ENCODE measurements at places on chromosomes 12 and 14.

DNA sequence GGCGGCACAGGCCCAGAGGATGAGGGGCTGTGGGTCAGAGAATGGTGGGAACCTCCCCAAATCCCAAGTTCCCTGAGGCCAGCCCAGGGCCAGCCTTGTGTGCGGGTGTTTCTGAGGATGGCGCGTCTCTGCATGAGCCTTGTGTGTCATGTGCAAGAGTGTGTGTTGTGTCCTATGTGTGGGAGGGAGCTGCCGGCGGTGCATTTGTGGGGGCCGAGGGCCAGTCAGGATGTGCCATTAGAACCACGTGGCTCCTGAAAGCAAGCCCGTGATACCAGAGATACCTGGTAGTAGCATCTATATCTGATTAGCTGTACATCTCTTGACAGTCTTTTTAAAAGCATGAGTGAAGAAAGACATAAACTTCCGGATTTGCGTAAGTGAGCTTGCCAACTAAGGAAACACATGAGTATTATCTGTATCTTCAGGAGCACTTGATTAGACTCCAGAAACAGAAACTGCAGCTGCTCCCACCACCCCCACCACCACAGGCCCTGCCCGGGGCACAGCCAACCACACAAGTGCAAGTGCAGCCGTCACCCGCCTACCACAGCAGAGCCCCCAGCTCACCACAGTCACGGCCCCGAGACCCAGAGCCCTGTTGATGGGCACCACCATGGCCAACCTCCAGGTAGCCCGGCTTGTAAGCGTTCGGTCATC is 19.2 kb downstream of the DDX51 start:
- no peak for DNase-seq

GRCh38 chr14:53367644-53368026 is 214.5 kb upstream of the DDHD1 start:
- DNase-seq: no peak

DNA sequence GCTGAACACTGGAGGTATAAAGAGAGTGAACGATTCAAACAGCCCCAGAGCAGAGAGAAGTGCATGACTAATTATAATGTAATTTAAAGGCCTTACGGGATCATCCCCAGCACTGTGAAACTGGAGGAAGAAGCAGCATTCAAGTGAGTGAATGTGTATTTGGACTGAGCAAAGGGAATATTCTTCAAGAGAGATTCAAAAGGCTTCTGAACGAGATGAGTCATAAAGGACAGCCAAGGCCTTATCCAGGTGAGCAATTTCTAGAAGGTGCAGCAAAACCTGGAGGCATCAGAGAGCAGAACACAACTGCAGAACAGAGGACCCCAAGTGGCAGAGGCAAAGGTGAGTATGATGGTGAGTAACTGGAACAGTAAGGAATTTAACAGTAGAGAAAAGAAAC is 127.2 kb downstream of the BCAT1 start:
- DNase-seq: no peak

DNA sequence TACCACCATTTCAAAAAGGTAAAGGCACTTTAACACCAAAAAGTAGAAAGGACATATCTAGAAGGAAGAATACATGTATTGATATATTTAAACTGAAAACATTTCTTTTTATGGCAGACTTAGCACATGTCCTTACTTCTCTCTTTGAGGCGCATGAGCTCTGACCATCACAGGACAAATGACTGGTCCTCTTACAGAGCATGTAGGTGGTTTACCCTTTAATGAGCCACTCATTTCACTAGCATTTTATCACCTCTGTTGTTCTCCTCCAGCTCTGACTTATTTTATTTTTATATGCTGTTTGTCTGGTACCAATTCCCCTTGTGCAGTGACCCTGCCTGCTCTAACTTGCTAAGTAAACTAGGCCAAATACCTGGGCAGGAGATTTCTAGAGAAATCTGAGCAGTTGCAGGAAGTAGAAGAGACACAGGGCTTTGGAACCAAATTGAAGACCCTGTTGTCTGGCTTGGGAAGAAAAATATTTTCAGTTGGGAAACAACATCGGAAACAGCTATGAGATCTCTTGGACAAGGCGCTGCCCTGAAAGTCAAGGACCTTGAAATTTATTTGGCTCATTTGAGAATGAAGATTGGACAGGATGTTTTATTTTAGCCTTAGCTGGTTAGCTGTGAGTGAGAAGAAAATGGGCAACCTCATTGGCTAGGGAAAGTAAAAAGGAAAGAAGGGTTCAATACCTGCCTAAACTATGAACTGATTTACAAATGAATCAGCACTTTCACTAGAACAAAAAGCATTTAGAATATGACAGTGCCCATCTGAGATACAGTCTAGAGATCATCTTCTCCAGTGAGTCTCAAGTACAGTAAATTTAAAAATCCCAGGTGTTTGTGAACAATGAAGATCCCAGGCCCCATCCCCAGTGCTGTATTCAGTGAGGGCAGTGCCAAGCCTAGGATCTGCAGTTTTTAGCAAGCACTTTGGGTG is 374.4 kb downstream of the ZFP36L1 start:
- no peak for DNase-seq

GRCh38 chr14:50773632-50774541 is 57.1 kb downstream of the NIN start:
- DNase-seq: peak; percentile 48

GRCh38 chr14:74427651-74428050 is 1.6 kb upstream of the SYNDIG1L start:
- DNase-seq: no peak

All from B cell (primary cell).